ENCODE measurements at places on chromosomes 5 and 9.

- DNase-seq = peak; percentile 100
Observed at GRCh38 chr5:125408448-125409233, 662.2 kb upstream of the ZNF608 start.

GRCh38 chr5:30891660-30892059, 301.8 kb upstream of the CDH6 start:
- DNase-seq = no peak

DNA sequence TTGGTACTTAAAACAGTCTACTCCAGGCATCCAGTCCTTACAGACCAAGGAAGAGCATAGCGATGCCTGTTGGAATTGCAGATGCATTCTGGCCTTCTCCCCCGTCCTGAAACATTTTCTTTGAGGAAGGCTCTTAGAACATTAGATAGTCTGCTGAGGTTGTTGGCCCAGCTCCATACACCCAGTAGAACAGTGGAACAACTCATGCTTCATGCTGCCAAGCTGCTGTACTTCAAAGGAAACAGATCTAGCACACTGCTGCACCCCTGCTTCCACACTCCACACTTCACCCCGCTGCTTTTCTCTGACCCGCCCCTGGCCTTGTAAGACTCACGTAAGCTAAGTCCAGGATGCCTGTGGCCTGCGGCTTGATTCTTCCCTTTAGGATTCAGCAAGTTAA, 33.4 kb upstream of the NCS1 start:
- DNase-seq = peak; percentile 46

- no peak for DNase-seq
Observed at GRCh38 chr5:16561660-16562059, 55.1 kb downstream of the RETREG1 start.

Data from kidney tubule cell (primary cell).